ENCODE measurements at places on chromosomes 6 and 20.

DNA sequence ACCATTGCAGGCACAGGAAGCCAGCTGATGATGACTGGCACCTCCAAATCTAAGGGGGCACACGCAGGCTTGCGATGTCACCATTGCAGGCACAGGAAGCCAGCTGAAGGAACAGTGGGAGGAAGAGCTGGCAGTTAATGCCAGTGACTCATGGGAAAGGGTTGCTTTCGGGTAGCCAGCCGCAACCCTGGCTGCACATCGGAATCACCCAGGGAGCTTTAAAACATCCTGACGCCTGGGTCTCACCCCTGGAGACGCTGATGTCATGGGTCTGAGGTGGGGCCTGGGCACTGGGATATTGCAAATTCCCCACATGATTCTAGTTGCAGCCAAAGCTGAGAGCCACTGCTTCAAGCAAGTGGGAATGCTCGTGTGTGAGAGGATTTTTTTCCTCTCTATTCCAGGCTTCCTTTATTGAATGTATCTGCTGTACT is 16.1 kb upstream of the CCN6 start:
- no peak for DNase-seq

- DNase-seq: no peak
These were observed 161.7 kb downstream of the PAK5 start for GRCh38 chr20:9677100-9677623.

DNA sequence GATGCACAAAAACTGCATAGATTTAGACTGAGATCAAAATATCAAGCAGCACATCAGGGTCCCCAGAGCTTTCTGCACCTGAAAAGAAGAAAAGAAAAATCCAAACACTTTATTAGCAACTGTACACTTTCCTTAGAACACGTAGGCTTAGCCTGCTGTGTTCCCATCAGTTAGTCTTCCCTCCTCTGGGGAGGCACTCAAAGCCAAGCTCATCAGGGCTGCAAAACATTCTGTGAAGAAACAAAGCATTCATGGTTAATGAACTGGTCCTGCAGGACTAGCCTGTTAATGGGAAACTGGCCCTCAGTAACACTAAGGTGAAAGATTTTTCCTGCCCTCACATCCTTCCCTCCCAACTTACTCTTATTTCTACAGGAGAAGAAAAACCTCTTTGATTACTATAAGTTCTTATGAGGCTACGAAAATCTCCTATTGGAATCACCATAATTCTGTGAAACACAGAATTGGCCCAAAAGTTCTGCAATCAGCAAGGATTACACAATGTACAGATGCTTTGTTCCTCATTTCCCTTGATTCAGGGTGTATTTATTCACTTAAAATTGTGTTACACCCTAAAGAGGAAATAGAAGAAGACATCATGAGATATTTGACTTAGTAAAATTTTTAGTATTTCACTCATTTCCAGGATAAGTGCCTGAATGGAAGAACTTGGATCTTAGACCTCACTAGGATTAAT is 901.0 kb upstream of the MAP3K7 start:
- no peak for DNase-seq

- DNase-seq: no peak
These were observed 1211.1 kb upstream of the GJE1 start for GRCh38 chr6:140921366-140922226.

- no peak for DNase-seq
These were observed 18.7 kb downstream of the UQCC2 start for GRCh38 chr6:33692760-33693158.

GRCh38 chr6:114218437-114219340 is 124.1 kb downstream of the HS3ST5 start:
- no peak for DNase-seq

- DNase-seq: no peak
These were observed 1.1 kb upstream of the PRELID3B start for GRCh38 chr20:59043698-59044097.

DNA sequence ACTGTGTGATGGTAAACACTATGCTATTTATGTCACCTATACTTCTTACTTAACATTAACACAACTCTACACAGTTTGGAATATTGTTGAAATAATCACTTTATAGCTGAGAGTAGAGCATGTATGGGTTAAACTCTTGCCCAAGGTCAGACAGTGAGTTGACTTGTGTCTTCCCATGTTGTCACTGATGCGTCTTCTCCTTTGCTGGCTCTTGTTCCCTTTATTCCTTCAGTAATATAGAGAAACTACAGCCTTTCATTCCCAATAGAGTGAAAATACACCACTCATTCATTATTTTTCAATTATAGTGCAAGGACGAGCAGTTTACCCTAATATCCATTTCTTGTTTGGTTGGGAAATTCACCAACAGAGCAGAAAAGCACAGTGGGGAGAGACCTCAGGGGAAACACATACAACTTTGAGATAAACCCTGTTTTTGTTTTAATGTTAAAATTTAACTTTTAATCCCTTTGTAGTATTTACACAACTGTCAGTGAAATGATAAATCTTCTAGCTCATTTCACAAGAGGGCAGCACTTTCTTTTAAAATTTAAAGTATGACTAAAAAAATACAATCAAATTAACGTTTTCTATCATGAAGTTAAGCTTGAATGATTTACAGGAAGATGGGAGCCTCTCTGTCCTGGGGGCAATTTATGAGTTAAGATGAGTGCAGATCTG is 363.0 kb downstream of the UTRN start:
- no peak for DNase-seq

DNA sequence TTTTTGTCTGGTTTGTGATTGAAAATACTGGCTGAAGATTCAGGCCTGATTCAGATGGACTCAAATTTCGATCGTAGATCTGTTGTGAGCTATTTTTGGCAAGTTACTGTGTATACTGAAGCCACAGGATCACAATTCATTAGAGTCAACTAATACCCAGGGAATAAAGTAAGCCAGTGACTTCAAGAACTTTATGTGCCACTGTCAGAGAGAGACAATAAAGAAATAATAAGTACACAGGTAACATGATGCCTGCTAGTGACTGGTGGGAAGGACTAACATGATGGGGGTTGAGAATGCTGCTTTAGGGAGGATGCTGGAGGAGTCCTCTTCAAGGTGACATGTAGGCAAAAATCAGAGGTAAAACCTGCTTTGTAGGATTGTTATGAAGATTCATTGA is 215.9 kb downstream of the DOK5 start:
- DNase-seq: no peak

- DNase-seq: no peak
These were observed 182.8 kb downstream of the UNC5CL start for GRCh38 chr6:40856271-40856670.

GRCh38 chr6:144595266-144595665 is 310.1 kb downstream of the UTRN start:
- no peak for DNase-seq

DNA sequence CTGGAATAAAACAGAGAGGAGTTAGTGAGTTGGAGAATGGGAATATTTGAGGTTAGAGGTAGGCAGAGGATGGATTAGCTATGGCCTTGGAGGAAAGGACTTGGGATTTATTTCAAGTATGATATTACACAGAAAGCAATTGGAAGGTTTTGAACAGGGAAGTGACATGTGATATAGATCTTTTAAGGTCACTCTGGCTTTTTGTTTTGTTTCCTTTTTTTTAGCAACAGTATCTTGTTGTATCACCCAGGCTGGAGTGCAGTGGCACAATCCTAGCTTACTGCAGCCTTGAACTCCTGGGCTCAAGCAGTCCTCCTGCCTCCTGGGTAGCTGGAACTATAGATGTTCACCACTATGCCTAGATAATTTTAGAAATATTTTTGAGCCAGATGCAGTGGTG is 190.3 kb downstream of the UTRN start:
- DNase-seq: no peak

DNA sequence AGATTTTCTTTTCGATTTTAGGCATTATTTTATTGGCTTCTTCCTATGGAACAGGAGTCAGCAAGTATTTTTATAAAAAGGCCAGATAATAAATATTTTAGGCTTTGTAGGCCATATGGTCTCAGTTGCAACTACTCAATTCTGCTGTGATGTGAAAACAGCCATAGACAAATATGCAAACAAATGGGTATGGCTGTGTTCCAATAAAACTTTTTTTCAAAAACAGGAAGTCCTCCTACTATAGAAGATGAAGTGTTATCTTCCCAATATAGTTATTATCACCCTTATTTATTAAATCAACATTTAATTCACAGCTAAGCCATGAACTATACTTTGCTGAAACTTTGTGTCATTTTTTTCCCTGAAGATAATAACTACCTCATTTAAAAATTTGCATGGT is 57.2 kb downstream of the CHD6 start:
- DNase-seq: no peak

DNA sequence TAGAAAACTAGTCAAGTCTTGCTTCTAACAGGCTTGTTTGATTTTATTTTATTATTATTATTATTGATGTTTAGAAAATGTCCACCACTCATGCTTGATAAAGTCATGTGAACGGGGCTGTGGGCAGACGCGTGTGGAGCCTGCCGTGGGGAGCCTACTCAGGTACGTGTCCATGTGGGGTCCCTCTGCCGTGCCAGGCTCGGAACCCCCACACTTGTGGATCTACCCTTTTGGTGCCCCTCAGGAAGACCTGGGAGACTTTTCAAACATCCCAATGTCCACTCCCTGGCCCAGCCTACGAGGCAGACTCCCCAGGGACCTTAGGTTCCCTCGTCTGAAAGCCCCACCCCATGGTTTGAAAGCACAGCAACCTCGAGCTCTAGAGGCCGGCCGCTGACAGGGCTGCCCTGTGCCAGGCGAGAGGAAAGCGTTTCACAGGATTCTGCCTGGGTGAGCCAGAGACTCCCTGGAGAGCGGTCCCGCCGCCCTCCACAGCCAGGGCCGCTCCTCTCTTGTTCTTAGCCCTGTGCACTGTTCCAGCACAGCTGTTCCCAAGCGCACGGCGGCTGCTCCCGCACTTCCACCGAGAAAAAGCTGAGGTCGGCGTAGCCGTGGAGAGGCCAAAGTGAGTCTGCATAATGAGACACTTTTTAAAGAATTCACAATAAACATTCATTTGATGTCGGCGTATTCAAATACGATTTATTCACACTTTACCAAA is 249.7 kb downstream of the TTLL2 start:
- no peak for DNase-seq

GRCh38 chr20:44805335-44805978 is 4.9 kb downstream of the RIMS4 start:
- DNase-seq: no peak

DNA sequence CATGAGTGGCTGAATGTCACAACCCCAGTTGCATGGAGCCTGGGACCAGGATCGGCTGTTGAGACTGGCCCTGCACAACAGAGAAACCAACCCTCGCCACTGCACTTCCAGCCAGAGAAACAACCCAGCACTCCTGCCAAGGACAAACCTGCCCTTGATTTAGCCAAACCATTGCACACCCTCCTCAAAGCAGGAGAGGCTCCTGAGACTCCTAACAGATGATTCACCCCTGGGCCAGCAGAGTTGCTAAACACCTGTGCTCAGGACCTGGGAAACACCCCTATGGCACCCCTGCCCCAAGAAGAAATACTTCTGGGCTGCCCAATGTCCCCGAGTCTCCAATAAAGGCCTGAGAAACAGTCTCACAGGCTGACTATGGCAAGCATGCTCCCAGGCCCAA is 17.8 kb downstream of the WDR27 start:
- no peak for DNase-seq

DNA sequence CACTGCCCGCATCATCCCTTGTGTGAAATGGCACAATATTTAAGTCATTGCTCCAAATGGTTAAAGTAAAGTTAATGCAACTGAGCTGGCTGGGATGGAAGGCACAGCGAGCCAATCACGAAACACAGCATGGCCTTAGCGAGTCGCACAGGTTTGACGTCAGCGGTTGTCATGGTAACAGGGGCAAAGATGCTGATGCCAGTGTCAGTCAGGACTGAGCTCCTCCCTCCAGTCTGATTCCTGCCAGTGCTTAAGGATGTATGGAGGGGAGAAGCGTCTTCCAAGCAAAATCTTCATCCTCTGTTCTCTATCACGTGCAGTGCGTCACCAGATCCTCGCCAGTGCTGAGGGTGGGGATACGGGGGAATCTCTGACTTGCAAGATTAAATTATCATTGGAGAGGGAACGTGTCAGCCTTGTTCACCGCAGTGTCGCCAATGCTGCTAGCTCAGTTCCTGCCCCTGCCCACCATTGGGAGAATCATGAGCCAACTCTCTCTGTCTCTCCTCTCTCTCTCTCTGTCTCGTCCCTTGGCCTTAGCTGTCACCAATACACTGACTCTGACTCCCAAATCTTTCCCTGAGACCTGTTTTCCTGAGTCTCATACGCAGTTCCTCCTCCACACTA is 24.5 kb downstream of the TSPYL4 start:
- no peak for DNase-seq

DNA sequence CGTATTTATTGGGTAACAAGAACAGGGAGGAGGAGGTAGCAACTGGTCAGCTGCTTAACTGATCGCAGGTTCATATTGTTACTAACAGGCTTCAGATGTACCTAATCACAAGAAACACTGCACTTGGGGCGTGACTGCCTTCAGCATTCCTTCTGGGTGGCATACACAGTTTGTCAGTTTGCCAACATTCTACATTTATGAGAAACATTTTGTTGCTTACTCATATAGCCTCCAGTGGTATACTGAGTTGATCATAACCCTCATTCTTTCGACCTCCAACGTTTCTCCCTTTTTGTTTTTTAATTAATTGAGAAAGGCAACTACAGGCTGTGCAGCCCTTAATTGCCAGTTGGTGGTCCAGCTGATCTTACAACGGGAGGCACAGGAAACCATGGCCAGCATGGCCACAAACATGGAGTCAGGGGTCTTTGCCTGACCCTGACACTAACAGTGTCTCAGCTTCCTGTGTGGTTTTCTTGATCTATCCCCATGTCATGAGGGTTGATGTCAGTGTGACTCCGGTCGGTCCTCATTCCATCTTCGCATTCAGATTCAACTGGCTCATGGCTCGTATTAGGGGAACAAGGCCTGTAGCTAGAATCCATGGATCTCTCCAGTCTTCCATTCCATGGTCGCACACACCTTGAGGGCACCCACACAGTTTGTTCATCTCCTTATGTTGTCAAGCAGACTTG is 9.4 kb downstream of the EPB41L2 start:
- DNase-seq: no peak

GRCh38 chr20:49853640-49854039 is 41.0 kb downstream of the SLC9A8 start:
- peak; percentile 53 for DNase-seq

GRCh38 chr20:47389867-47390347 is 33.4 kb upstream of the ZMYND8 start:
- DNase-seq: no peak

DNA sequence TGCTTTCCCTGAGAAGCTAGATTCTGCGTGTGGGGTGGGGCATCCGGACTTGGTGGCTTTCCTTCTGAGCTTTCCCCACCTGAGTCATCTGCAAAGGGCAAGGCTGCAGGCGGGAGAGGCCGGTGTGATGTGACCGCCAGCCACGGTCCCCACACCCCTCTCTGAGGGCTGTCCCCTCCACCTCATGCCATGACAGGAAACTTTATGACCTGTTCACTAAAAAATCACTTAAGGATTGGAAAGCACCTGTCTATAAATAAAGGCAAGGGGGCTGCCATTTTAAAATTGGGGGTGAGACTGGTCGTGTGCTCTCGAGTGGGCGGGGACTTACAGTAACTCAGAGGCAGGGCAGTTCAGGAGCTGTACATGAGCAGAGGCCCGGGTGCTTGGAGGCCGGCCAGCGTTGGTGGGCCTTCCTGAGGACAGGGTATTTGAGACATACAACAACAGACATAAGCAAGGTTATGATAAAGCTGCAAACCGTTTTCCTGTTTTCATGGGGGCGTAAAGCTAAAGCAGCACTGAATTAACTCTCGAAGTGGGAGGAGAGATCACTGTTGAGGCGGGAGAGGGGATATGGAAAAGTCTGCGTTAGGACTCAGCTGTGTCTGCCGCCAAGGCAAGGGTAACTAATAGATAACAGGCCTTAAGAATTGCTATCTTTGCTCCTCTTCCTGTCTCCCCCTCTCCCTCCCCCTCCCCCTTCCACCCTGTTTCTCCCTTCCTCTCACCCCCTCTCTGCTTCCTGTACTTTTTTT is 16.1 kb upstream of the SERPINB1 start:
- DNase-seq: peak; percentile 19
